ENCODE measurements at places on chromosomes 5 and 9.

DNA sequence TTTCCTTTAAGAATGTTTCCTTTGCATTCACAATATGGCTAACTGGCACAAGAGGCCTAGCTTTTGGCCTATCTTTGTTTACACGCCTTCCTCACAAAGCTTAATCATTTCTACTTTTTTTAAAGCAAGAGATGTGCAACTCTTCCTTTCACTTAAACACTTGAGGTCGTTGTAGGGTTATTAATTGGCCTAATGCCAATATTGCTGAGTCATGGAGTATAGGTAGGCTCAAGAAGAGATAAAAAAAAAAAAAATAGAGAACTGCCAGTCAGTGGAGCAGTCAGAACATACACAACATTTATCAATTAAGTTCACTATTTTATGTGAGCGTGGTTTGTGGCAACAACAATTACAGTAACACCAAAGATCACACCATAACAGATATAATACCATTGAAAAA, 5.9 kb downstream of the FKBP15 start:
- peak; percentile 35 for DNase-seq

GRCh38 chr5:180717989-180718388, 21.9 kb downstream of the OR2Y1 start:
- DNase-seq: no peak

- peak; percentile 6 for DNase-seq
Observed at GRCh38 chr5:137888466-137888862, 793 bp upstream of the PKD2L2 start.

DNA sequence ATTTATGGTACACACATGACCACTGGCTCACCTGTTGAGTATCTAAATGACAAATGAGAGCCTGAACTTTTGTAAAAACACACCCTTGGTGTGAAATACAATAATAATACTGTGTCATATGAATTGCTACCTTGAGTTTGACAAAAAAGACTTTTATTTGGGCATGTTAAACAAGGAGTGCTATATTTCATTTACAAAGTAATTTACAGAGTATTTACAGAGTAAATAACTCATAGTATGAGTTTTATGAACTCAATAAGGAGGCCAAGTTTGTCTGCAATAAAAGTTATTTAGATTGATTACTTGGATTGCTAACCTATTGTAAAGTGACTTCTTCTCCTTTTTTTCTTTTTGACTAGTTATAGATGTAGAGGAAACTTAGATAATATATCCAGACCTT, 146.0 kb upstream of the NUDT12 start:
- DNase-seq: no peak

GRCh38 chr9:133465984-133466383, 6.2 kb downstream of the CACFD1 start:
- DNase-seq: no peak

DNA sequence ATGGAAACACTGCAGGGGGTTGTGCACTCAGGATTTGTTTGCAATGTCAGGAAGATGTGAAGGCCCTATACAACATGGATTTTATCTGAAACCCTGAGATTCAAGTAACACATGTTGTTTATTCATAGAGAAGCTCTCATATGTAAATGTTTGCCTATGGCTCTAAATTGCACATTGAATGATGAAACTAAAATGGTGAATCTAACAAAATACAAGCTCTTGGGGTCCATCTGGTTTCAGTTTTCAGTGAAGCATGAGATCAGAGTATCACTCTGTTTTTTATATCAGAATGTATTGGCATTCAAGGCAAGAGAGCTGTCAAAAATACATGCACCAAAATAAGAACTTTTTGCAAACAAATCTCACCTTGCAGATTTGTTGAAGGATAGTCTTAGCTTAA, 19.6 kb upstream of the FRMD3 start:
- DNase-seq: no peak

- no peak for DNase-seq
Observed at GRCh38 chr9:133054194-133054890, 7.4 kb upstream of the CEL start.

GRCh38 chr5:106092455-106092854, 1578.3 kb downstream of the EFNA5 start:
- DNase-seq: no peak

- DNase-seq: no peak
Observed at GRCh38 chr9:101119206-101119819, 90.8 kb downstream of the PLPPR1 start.

DNA sequence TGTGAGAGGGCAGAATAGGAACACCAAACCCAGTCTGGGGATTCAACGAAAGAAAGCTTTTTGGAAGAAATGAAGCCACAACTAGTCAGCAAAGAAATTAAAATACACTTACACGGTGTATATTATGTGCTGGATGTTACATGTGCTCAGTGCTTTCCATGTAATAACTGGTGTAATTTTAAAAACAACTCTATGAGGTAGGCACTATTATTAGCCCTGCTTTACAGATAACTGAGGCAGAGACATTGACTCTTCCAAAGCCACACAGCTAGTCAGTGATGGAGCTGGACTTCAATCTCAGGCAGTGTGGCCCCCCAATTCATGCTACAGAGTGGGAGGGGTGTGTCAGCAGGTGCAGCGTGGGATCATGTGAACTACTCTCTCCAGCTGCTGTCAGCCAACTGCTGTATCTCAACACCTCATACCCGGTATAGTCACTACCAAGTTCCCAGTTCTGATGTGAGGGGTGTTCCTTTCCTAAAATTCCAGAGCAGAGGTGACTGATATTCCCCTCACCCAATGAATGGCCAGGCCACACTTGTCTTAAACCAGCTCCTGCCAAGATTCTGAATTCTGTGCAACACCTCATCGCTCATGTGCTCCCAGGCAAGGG, 33.8 kb upstream of the TJP2 start:
- no peak for DNase-seq

GRCh38 chr9:29773676-29774075, 2200.4 kb upstream of the C9orf72 start:
- DNase-seq: peak; percentile 33

- DNase-seq: no peak
Observed at GRCh38 chr9:136178061-136178772, 26.7 kb downstream of the LHX3 start.

GRCh38 chr5:26553079-26553478, 485.3 kb downstream of the CDH9 start:
- DNase-seq: no peak

DNA sequence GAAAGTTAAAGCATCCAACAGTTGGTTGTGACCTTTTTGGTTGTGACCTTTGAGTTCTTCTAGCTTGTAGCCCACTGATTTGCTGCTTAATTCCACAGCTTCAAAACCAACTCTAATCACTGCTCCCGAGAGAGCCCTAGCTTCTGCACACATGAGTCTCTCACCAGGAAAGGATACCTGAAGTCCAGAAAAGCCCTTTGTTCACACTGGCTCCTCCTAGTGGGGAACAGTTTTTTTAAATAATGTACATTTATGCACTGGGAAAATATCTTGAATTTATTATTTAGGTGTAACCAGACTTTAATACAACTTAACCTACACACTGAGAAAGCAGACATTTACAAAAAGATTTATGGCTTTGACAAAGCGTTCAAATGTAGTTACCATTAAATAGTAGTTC, 120.2 kb upstream of the CCDC152 start:
- no peak for DNase-seq
